ENCODE measurements at places on chromosomes 1 and 21.

DNA sequence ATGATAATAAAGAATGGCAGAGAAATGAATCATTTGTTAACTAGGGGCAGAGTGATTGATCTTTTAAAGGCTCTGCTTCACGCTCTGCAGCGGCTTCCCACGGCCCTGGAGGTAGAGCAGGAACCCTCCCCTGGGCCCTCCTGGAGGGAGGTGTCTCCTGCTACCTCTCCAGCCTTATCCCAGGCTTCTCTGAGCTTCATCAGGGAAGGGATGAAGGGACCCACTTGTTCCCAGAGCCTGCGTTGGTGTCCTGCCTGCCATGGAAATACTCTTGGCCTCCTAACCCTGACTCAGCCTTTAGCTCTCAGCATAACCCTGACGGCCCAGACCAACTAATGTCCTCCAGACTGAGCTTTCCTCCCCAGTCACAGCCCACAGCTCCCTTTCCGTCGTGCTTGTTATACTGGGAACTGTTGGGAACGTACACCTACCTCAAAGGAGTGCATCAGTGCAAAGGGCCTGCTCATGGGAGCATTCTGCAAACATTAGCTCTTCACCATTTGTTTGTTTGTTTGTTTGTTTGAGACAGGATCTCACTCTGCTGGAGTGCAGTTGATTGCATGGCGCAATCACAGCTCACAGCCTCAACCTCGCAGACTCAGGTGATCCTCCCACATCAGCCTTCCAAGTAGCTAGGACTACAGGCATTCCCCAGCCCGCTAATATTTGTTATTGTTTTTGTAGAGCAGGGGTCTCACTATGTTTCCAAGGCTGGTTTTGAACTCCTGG is 17.4 kb upstream of the HNRNPU start:
- no peak for DNase-seq

GRCh38 chr21:41766883-41767605 is at the start of gene RIPK4:
Gene RIPK4, minus strand, starts transcription at chr21:41767052. Its CDS starts 11 bp downstream, at chr21:41767041.
- DNase-seq = no peak

DNA sequence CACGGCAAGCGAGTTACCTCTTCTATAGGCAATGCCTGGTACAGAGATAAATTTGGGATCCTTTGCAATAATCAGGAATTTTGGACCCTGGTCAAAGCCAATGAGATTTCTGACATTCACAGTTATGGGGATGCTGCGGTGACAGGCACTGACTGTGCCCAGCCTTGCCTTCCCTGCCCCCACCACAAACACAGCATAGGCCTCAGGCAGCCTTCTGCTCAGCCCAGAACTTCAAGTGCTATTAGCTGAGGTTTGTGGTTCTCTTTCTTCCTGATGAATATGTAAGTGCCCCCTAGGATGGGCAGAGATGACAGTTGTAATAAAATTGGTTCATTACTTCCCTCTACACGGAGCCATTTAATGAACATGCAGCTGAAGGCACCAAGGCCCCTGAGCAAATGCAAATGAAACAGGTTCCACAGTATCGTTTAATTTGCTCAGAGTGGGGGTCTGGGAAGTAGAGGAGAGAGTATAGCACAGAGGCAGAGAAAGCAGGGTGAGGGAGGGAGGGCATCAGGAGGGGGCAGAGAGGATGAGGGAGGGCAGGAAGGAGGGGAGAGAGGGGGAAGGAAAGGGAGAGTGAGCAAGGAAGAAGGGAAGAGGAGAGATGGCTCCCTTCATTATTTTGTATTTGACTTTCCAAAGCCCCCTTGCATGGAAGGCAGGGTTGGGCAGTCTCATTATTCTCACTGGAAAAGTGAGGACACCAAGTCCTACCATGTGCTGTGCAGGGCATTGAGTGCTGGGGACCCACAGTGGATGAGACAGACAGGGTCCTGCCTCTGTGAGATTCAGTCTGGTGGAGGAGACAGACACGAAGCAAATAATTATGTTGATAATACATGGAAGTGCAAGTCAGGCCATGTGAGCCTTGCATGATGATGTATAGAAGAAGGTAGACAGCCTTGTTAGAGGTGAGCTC is 513.0 kb downstream of the PTPRU start:
- DNase-seq = no peak

DNA sequence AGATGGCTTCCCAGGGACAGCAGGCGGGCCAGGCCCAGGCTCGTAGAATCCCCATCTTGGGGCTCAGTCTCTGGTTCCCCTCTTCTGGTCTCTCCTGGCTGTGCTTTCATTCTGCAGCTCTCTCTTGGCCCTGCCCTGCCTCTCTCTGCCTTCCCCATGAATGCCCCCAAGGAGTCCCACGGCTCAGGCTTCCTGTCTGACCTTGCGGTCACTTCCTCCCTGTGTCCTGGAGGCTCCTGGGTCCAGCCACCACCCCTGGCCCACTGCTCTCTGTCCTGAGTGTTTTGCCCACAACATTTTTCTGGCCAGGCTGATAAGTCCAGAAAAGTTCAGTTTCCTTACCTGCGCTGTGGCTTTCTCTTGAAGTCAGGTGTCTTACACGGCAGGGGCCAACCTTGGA is 29.1 kb downstream of the PIGP start:
- DNase-seq = no peak

- no peak for DNase-seq
Measured at GRCh38 chr1:51514733-51515132, 4.3 kb downstream of the EPS15 start.

- DNase-seq = no peak
Measured at GRCh38 chr1:155318082-155318481, 2.6 kb upstream of the RUSC1 start.

GRCh38 chr21:38388647-38389353 is 109.5 kb downstream of the ERG start:
- DNase-seq = no peak

DNA sequence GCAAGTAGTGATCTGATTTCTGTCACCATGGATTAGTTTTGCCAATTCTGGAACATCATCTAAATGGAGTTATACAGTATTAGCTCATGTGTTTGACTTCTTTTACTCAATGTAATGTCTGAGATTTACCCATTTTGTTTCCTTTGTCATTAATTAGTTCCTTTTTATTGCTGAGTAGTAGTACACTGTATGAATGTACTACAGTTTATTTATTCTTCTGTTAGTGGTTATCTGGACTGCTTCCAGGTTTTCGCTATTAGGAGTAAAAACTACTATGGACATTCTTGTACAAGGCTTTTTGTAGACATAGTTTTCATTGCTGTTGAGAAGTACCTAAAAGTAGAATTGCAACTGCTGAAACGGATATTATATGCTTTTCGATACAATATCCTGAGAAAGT is 14.1 kb downstream of the SUCO start:
- DNase-seq = no peak

DNA sequence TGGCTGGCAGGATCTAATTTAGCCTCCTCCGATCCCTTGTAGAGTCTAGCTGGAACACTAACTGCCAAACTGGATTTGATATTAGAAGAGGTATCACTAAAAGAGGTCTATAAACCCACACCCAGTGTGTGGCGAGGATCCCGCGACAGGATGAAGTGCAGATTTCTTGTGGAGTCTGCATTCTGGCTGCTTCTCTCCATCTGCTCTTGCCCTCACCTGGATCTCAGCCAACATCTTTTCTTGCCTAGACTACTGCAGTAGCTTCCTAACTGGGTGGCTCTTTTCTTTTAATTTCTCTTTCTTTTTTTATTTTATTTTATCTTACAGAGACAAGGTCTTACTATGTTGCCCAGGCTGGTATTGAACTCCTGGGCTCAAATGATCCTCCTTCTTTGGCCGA is 48.9 kb upstream of the CAPZB start:
- DNase-seq = no peak

DNA sequence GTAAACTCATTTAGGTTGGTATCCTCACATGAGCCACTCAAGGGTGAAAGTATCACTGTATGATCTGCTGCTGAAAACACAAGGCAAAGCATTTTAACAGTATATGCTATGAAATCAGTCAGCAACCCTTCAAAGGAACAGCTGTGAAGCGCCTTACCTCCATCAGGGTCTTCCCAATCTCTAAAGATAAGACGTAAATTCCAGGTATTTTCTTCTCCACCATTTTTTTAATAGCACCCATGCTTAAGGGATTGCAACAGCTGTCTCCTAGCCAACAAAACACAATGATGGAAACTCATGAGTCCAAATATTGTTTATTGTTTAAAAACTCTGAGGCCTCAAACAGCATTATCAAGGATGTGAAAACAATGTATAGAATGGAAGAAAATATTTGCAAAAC is 4.8 kb downstream of the PPT1 start:
- DNase-seq = no peak

DNA sequence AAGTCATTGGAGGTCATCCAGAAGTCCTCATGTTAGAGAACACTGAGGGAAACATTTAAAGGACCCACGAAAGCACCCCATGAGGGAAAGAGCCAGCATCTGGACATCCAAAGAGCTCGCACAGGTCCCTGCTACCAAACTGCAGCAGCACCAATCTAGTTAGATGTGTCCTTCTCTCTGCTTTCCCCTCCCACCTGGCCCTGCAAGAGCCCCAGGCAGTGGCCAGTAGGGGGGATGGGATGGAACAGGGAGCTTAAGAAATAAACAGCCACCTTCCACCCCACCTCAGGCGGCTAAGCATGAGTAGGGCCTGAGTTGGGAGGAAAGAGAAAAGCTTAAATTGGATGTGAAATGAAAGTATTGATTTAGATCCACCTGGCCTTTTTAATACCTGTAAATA is 175.9 kb upstream of the KCND3 start:
- no peak for DNase-seq

- no peak for DNase-seq
Measured at GRCh38 chr1:7315316-7315715, 455.8 kb upstream of the VAMP3 start.

- DNase-seq = no peak
Measured at GRCh38 chr1:31058012-31058411, 7.5 kb downstream of the PUM1 start.

GRCh38 chr1:116667575-116668105 is at the start of gene IGSF3:
Gene IGSF3, minus strand, starts transcription at chr1:116667733. Its CDS starts 1,407 bp downstream, at chr1:116666326.
- peak; percentile 62 for DNase-seq

GRCh38 chr1:209045331-209046057 is 538.0 kb upstream of the CAMK1G start:
- DNase-seq = no peak

GRCh38 chr1:109277434-109278204 is 5.3 kb downstream of the PSRC1 start:
- peak; percentile 78 for DNase-seq

- no peak for DNase-seq
Measured at GRCh38 chr1:155242805-155243358, 12.4 kb downstream of the ENTREP3 start.

GRCh38 chr1:84278905-84279304 is 22.6 kb upstream of the SAMD13 start:
- no peak for DNase-seq

All from neural crest cell (in vitro differentiated cells).